Adrenal gland (tissue), 19 donors: ENCODE measurements at places on chromosomes 2 and 18. TPM values are rescaled to one million over a fixed set of nuclear protein-coding genes. Genes with fewer than 3 reads are reported as not detected.

Gene HOXD9
- polyA plus RNA-seq: 7.5 TPM

GRCh38 chr18:8601277-8602032 is 7.8 kb upstream of the RAB12 start:
- DNase-seq: no peak

Gene CKAP2L
- polyA plus RNA-seq: 0.79 TPM

DNA sequence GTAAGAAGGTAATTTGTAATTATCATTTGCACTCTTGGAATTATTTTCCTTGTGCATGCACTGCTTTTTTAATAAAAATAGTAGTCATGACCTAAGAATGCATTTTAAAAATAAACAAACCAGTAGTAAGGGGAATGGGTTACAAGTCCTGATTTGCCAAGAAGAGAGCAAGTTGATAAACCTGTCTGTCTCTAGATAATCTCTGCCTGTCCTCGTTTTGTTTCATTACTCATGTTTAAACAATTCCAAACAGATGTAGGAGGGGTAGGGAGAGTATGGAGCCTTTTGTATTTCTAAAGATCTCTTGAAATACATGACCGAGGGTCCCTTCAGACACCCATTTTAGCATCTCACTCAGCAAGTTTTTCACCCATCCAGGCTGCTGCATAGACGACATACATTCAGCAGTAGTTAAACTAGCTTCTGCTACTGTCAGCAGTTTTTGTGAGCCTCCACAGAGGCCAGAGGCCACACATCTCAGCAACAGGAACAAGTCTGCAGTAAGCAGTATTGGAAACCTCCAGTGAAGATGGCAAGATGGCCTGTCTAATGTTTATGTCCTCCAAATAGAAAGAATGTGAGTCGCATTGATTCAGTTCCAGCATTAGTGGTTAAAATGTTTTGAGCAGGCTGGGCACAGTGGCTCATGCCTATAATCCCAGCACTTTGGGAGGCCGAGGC is 2.3 kb upstream of the EXOC6B start:
- no peak for DNase-seq

Gene TLX2
- 3.2 TPM for polyA plus RNA-seq

DNA sequence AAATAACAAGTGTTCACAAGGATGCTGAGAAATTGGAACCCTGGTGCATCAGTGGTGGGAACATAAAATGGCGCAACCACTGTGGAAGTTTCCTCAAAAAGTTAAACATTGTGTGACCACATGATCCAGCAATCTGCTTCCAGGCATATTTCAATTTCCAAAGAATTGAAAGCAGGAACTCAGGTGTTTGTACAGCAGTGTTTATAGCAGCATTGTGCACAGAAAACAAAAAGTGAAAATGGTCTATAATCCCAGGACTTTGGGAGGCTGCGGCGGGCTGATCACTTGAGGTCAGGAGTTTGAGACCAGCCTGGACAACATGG is 38.6 kb upstream of the MYCN start:
- no peak for DNase-seq

Gene FTCDNL1
- polyA plus RNA-seq: 3.8 TPM

Gene NOP58
- polyA plus RNA-seq: 99.7 TPM

Gene FAM98A
- polyA plus RNA-seq: 118 TPM

Gene SLC9A4
- polyA plus RNA-seq: not detected

Gene MROH2A
- polyA plus RNA-seq: not detected

DNA sequence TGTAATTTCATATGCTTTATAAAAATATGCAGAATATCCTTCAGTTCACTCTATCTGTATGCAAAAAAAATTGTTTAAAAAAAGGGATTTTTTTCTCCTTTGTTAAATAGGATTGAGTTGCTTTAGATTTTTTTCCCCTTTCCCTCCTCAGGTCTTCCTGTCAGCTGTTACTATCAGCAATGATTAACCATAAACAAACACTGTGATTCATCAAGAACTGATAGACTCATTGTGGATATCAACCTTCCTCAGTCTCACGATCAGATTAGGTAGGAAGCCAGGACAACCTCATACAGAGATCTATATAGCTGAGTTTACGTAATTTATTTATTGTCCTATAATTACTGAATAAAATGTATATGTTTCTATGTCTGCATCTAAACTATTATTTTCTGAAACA is 2136.2 kb upstream of the CELF4 start:
- no peak for DNase-seq

Gene ZNF385B
- polyA plus RNA-seq: 2.0 TPM

Gene ZFP36L2
- 159 TPM for polyA plus RNA-seq

- DNase-seq: no peak
Observed at GRCh38 chr2:4415810-4416413, 712.5 kb downstream of the DCDC2C start.

Gene STPG4
- not detected for polyA plus RNA-seq

GRCh38 chr2:151085181-151085611 is 176.5 kb downstream of the RBM43 start:
- DNase-seq: no peak

DNA sequence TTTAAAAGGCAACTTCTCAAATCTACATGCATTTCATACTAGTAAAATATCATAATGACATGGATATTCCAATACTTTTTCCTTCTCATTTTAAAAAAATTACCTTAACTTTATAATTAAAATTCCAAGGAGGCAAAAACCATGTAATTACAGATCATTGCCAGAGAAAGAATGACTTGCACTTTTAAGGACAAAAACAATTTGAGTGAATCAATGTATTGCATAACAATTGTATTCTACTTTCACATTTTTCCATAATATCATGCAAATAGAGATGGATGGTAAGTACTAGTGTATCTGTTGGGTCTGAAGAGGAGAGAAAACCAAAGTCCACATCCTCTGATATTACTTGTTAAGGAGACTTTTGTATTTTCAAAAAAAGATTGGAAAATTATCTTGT is 89.5 kb upstream of the NCK2 start:
- DNase-seq: no peak
